DMS 273 treated with DMSO at 0.1 percent for 48 hours (cell line): ENCODE measurements at places on chromosomes 2 and 18.

GRCh38 chr2:155456222-155456621 is 757.7 kb downstream of the KCNJ3 start:
- DNase-seq, result no peak

DNA sequence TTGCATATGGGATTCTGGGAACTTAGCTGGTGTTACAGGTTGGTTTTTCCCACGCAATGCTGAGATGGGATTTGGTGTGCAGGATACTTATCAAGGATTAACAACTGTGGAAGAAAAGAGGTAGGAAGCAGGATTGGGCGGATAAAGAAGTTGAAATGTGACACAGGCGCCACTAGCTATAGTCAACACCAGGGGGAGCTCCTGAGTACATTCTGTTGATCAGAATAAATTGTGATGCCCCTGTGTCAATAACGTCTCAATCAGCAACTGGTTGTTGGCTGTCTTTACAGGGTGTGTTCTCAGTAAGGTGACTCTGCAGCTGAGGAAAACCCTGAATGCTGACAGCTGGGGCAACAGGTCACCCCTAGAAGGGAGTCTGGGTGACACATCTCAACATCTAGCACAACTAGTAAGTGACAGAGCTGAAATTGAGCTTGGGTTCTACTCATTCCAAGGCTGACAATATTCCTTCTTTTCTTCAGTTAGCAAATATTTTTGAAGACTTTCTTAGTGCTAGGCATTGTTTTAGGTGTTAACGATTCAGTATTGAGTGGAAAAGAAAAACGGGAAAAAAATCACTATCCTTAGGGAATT is 143.0 kb downstream of the ARL6IP6 start:
- DNase-seq, result no peak

DNA sequence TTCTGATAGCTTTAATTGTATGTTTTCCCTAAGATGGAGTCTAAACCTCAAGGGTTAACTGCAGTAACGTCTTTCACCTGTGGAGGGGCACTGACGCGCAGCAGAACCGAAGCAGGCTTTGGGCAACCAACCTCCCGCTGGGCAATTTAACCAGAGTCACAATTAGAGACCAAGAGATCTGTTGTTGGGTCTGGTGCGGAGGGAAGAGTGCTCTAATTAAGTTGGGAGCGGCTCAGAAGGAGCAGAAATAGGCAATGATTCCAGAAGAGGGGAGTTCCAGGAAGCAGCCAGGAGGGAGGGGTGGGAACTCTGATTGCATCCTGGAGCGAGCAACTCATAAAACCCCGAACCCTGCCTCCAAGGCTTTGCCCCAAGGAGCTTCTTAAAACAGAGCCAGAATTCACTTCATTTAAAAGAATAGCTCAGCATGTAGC is 245.8 kb downstream of the PAX3 start:
- no peak for DNase-seq

DNA sequence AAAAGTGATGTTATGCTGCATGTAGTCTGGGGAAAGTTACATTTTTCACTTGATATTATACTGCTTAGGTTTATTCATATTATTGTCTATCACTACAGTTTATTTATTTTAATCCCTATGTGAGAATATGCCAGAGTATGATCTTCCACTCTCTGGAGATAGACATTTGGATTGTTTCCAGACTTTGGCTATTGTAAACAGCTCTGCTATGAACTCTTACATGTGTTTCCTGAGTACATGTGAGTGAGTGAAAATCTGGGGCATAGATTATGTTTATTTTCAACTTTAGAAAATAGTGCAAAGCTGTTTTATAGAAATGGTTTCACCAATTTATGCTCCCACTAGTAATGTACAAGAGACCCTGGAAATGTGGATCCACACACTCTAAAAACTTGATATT is 49.0 kb upstream of the EPAS1 start:
- DNase-seq, result no peak

GRCh38 chr2:41972819-41973218 is 75.0 kb upstream of the PKDCC start:
- no peak for DNase-seq

DNA sequence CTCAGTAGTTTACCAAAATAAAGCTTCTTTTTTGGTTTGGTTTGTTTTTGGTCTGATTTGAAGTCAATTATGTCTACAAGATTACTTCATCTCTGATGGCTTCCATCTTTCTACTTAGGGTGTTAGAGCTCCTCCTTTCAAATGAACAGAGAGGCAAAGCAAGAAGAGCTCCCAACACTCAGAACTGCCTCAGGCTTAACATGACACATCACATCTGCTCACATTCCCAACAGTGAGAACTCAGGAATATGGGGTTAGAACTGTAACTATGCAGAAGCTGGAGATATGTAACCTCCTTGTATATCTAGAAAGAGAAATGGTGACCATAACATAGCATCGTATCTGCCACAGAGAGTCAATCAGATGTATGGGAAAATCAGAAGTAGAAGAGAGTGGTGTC is 11.4 kb upstream of the LRATD1 start:
- no peak for DNase-seq

DNA sequence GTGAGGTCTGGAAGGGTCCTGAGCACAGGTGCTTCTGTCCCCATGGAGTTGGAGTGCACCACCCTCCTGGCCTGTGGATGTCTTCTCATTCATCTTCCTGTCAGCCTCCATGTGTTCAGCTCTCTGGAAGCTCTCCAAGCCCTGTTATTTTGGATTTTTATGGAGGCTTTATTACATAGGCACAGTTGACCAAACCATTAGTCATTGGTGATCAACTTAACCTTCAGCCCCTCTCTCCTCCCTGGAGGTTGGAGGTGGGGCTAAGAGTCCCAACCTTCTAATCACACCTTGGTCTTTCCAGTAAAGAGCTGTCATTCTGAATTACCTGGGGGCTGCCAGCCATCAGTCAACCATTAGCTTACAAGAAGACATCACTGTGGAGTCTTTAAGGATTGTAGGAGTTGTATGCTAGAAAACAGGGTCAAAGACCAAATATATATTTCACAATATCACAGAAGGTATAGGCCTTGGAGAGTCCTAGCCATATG is 7.5 kb upstream of the MCFD2 start:
- no peak for DNase-seq

DNA sequence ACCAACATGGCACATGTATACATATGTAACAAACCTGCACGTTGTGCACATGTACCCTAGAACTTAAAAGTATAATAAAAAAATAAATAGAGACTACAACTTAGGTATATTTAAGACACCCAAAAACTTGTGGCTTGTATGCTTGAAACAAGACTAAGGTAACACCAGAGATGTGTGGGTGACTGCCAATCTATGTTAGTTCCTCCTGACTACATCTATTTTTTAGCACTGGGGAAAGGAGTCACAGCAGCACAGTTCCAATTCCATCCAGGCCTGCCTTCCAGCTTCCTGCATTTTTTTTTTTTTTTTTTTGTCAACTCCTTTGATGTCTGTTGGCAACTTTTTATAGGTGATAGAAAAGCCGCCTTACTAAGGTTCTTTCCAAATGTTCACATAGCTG is 18.2 kb downstream of the C2orf69 start:
- no peak for DNase-seq

GRCh38 chr2:140747665-140748064 is 1383.2 kb downstream of the LRP1B start:
- no peak for DNase-seq

- no peak for DNase-seq
Observed at GRCh38 chr2:219186754-219187456, 8.8 kb downstream of the RETREG2 start.

- DNase-seq, result no peak
Observed at GRCh38 chr2:290090-290722, 2.3 kb upstream of the ALKAL2 start.

DNA sequence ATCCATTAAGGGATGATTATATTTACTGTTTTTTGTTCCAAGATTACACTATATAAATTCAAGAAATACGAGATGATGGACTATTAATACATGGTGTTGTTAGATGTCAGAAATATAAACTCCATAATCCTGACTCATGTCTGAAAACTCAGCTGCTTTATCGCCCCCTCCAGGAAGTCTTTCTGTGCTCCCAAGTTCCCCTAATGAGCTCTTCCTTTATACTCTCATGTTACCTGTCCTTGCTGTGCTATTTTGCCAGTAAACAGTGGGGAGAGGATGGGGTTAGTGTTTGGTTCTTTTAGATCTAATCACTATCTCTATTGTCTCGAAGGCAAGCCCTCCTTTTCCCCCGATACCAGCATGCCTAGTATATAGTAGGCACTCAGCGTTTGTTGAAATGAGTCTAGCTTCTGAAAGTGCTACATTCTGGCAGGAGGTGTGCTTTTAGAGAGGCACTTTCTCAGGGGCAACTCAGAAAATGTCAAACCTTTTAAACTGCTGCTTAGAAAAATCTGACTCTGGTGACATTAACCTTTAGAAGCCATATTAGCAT is 21.4 kb upstream of the BARD1 start:
- DNase-seq, result no peak

GRCh38 chr2:160837416-160837815 is 322.8 kb upstream of the TANK start:
- DNase-seq, result no peak

GRCh38 chr18:78587096-78587495 is 392.5 kb upstream of the SALL3 start:
- DNase-seq, result no peak

DNA sequence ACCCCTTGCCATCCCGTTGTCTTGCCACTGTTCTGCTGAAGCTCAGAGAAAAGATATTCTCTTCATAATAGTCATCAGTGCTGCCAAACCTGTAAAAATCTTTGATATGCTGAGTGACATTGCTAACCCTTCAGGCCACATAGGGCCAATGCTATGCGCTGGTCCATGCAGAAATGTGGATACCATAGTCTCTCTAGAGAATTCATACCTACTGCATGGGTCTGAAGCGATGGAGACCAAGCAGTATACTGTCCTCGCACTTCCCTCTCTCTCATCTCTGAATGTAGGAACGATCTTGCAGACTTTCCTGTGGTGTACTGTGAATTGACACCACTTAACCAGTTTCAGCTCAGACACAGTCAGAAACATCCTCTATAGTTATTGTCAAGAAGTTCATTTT is 17.9 kb upstream of the ANKRD44 start:
- DNase-seq, result no peak

DNA sequence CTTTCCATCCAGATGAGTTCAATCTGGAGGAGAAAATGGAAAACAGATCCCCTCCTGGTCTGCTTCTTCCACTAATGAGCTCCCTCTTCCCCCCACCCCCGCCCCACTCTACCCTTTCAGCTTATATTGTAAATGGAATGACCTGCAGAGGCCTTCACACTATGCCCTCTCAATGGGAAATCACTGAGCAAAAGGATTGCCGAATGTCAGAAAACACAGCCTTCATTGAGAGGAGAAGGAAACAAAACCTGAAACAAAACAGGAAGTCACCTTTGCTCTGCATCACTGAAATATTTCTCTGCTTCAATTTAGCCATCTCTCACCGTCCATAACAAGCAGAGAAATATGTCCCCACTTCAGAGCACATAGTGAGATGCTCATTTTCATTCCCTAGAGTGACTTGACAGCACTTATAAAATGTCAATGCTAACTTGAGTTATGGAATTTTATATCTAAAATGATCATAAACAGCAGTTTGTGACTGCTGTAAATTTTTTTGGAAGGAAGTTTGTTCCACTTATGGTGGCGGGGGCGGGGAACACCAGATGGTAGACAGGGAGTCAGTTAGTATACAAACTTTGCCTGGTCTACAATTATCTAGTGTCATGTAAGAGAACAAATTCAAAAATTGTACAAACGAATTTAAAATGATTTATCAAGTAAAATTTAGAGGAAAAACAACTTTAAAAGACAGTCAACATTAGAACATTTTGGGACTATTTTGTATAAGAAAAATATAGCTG is 1.8 kb upstream of the FRZB start:
- peak; percentile 66 for DNase-seq

DNA sequence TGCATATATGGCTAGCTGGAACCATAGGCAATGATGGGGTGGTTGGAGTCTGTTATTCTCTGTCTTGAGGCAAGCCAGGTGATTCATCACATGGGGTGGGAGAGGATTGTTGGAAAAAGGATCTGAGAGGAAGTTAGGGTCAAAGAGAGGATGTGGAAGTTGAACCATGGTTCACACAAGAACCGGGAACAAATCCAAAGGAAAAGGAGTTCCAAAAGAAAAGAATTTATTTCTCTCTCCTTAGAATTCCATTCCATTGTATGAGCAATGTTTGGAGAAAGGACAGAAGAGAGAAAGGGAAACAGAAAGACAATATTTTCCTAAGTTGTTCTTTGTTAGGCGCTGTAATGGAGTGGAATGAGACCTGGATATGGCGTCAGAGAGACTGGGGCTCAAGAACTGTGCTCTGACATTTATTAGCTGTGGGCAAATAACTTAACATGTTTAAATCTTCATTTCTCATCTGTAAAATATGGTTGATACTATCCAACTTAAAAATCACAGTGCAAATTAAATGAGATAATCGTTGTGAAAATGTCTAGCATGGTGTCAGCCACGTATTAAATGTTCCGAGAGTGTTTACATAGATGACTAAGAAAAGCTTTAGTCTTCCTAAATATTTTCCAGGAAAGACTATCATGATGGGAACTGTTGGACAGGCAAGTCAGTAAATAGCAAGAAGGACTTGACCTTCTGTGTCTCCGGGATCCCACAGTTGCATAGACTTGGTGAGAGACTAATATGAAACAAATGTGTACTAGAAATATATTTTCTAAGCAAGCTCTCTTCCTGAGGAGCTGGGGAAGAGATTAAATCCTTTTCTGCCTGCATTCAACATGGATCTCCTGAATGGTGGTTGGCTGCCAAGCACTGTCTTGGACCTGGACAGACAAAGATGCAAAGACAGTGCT is 71.4 kb downstream of the TRIB2 start:
- no peak for DNase-seq

DNA sequence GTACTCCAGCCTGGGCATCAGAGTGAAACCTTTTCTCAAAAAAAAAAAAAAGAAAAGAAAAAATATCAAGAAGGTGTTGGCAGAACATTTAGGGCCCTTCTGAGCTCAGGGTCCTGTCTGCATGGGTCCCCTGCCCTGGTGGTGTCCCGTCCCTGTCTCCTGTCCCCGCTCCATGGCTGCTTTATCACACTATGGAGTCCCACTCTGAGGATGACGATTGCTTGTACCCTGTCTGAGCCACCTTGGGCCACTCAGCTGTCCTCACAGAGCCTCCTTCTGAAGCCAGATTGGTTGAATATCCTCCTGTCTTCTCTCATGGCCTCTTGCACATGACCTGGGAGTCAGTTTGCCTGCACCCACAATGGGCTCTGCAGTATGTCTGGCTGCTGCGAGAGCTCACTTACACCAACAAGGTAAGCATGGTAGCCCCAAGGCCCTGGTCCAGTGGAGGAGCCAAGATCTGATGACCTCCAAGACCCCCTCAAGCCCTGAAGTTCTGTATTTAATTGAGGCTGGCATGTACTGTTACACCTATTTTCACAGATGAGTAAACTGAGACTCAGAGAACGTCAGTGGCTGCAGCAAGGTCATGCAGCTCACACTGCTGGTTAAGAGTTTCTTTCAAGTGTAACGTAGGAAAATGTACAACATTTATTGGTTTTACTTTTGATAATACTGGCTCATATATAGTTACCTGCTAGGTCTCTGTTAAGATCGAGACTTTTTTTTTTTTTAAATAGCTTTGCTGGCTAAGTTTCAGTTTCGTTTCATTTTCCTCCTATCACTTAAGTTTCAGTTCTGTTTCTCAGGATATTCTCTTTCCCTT is 16.9 kb upstream of the ZCCHC2 start:
- DNase-seq, result no peak

- no peak for DNase-seq
Observed at GRCh38 chr2:227799202-227799601, 14.4 kb upstream of the CCL20 start.
